Activated T-cell treated with anti-CD3 and anti-CD28 coated beads for 48 hours (primary cell): ENCODE measurements at places on chromosomes 16 and 17.

DNA sequence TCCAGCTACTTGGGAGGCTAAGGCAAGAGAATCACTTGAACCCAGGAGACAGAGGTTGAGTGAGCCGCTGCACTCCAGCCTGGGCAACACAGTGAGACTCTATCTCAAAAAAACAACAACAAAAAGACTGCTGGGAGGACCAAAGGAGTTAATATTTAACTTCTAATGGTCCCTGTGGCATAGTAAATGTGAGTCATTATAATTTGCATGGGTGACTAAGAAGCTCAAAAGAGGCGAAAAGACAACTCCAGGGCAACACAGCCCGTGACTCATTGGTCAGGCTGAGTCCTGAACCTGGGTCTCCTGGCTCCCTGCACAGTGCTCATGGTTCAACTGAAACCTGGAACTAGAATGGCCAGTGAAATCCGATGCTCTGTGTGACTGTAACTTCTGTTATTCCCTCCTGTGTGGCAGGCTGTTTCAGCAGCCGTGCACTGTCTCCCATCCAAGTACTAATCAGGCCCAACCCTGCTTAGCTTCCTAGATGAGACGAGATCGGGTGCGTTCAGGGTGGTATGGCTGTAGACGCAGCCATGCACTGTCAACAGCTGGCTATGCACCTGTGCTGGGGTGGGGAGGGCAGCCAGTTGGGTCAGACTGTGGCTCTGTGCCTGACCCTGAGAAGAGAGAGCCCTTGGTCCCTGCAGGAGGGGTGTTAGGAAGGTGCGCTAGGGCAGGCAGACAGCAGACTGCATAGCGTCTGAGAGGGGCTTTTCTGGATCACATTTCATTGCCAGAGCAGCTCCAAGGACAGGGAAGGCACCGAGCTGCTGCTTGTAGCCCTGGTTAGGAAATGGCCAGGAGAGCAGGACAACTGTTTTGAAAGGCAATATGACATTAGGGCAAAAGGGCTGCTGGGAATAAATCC lies 14.5 kb upstream of the GPRC5C start:
- no peak for DNase-seq

- no peak for DNase-seq
These were observed 17.6 kb downstream of the OMG start for GRCh38 chr17:31279401-31279800.

- no peak for DNase-seq
These were observed 259.0 kb downstream of the CPPED1 start for GRCh38 chr16:12544477-12545296.

- no peak for DNase-seq
These were observed 39.4 kb downstream of the ZNRF1 start for GRCh38 chr16:75038036-75038858.

DNA sequence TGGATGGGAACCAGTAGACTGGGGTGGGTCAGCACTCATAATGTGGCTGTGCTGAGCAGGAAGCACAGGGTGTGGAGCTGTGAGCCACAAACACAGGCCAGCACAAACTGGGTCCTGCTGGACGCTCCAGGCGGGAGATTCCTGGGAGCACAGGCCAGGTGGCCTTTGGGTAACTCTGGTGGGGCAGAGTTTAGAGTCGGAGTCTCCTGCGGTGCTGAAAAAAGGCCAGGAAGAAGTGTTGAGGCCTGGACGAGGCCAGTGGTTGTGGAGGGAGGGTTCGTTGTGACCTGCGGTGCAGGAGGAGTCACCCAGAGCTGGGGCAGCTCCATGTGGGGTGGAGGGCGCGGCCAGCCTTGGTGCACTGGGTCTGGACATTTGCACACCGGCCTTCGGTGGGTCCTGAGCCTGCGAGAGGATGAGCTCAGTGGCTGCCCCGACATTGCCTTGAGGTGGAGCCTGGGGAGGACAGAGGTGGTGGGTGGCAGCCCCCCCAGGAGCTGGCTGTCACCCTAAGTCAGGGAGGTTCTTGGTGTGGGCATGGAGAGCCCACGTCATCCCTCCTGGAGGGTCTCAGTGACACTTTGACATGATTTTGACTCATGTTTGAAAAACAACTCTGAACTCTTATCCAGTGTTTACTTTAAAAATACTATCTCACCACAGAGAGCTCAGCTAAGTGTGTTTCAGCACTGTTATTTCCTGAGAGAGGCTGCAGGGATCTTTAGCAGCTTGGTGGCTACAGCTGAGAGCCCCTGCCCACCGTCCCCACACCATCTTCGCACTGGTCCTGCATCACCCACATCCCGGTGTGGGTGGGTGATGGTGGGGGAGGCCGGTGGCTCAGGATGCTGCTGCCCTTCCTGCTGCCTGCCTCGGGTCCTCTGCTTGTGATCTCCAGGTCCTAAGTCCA lies 98.7 kb downstream of the NPIPB11 start:
- DNase-seq, result no peak

DNA sequence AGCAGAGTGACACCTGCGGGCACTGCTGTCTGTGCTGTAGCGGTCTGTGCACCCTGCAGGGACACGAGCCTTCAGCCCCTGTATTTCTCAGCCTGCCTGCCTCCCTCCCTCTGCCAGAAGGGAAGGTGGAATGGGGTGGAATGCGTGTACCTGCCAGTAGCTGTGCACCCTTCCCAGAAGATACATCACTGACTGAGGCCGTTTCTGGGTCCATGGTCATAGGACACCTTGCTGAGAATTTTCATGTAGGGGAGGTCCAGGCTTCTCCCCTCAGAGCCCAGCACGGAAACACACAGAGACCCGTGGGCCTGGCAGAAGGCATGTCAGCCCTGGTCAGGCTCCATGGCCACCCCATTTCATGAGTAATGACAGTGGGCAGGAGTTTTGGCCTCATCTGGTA lies 16.5 kb downstream of the DBNDD1 start:
- DNase-seq, result no peak

GRCh38 chr16:82628088-82628423 lies 1.3 kb downstream of the CDH13 start:
- DNase-seq, result no peak

DNA sequence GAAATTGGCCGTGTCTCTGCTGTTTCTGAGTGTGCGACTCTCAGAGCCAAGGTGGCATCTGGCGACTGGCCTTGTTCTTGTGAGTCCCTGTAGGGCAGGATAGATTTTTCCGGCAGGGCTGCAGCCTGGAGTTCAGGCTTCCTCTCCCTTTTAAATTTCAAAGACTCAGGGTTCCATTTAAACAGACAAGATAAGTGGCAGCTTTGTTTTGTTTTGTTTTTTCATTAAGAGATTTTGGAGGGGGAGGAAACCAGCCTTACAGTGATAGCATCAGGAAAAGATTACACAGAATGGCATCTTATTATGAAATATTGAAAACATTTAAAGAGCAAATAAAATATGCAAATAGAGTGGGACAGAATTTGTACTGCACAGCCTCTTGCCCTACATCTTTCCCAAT lies 151.3 kb downstream of the RPTOR start:
- DNase-seq, result no peak

GRCh38 chr16:78503602-78504001 lies 404.1 kb downstream of the WWOX start:
- DNase-seq, result no peak

GRCh38 chr16:23280483-23280967 lies 21.6 kb upstream of the SCNN1B start:
- DNase-seq, result no peak

DNA sequence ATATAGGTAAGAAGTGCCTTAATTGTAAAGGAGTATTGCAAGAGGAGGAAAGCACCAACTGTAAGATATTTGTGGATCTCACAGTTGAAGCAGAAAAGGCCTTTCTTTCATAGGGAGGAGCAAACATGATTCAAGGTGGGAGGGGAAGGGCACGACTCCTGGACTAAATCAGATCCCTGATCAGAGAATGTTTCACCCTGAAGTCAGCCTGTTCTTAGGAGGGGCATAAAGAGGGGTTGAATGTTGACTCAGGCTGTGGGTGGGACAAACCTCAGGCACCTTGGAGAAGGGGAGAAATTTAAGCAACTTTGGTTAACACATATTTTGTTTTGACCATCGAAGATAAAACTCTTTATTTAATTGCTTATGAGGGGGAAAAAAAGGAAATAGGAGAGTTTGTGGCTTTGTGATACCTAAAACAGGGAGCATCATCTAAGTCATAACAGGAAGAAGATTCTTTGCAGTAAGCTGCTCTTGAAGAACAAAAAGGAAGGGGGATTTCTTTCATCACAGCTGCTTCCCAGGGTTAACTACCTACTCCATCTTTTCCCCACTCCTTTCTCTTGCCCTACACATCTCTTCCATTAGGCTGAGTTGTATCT lies 158.6 kb upstream of the ZNF267 start:
- DNase-seq, result no peak

DNA sequence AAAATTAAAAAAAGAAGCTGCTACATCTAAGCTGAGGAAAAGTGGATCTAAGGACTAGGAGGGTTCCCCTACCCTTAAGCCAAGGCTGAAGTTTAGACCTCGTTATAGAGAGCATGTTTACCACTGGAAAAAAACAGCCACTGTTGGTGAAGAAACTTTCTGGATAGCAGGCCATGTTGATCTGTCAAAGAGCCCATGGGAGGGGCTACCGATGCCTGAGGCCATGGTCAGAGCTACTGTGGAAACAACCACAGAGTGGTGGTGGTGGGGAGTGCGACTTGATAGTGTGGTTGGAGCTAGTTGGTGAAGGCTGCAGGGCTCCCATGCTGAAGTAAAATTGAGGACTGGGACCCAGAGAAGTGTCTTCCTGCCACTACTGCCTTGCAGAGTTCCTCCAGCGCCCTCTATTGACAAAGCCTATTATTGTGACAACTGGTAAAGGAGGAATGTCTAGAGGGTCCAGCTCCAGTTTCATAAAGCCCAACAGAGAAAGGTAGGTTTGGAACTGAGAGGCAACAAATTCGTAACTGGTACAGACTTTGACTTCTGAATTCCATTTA lies 12.7 kb upstream of the FAM20A start:
- no peak for DNase-seq

- no peak for DNase-seq
These were observed 3.3 kb downstream of the C16orf46 start for GRCh38 chr16:81073560-81074330.

GRCh38 chr16:81817296-81817695 lies 38.2 kb downstream of the PLCG2 start:
- no peak for DNase-seq

GRCh38 chr17:17994271-17995069 lies 21.8 kb downstream of the DRC3 start:
- peak; percentile 18 for DNase-seq

GRCh38 chr17:80395402-80396151 lies 19.4 kb upstream of the ENDOV start:
- DNase-seq, result no peak

DNA sequence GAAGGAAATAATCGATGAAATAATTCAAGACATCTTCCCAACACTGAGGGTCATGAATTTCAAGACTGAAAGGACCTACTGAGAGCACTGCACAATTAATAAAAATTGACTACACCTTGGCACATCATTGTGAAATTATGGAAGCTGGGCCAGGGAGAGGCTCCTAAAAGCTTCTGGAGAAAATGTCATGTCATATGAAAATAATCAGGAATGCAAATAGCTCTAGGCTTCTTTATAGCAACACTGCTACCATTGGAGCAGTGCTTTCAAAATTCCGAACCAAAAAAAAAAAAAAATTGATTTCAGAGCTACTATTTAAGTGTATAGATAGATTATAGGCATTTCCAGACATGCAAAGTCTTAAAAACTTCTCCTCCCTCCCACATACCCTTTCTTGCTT lies 6.4 kb upstream of the ALOX15B start:
- no peak for DNase-seq

DNA sequence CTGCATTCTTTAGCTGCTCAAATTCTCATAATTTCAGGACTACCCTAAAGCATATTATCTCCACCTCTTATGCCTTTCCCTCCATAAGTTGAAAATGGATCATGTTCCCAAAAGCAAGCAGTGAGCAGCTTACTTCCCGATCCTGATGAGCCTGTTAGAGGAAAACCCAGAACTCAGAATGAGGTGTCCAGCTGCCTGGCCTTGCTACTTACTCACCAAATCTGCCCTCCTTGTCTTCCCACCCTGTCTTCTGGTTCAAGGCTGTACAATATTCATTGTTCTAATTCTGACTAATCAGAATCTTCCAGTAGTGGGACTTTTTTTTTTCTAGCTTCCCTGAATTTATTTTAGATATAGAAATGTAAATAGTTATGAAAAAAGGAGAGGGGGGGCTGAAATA lies 10.8 kb downstream of the LYRM1 start:
- no peak for DNase-seq

DNA sequence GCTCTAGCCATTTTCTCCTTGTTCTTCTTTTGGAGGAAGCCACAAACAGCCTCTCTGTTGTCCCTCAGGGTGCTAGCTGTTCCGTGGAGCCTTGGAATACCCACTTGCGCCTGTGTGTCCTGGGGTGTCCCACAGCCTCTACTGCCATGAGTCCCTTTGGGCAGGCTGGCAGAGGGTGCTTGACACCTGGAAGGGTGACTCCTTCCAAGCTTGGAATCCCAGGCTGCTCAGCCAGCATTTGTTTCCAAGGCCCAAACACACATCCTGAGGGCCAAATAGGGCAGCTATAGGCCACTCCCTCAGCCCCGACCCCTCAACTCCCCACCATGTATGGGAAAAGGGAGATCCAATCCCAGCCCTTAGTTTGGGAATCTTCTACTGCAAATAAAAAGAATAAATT lies 14.9 kb downstream of the ZNHIT3 start:
- no peak for DNase-seq

- no peak for DNase-seq
These were observed 8.8 kb downstream of the MAP3K3 start for GRCh38 chr17:63631062-63631461.

DNA sequence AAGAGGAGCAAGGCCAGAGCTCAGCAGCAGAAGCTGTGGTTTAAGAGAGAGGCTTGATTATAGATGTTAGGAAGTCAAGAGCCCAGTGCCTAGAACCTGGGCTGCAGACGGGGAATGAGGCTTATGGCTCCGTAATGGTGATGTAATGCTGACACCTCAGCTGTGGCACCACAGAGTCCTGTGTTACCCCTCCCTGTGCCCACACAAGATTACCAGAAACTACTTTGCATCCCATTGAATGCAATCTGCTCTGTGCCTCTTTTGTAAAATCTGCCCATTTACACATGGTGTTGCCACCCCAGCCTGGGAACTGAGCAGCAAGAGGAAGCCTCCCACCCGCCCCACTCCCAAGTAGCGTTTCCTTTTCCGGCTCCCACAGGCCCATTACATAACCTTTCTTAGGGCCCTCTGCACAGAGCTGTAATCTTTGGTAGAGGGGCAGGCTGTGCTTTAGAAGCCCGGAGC lies 57.0 kb downstream of the PITPNC1 start:
- DNase-seq, result no peak

GRCh38 chr16:69904495-69905170 lies 46.5 kb upstream of the CLEC18A start:
- no peak for DNase-seq

GRCh38 chr17:16250635-16251034 lies 33.6 kb downstream of the PIGL start:
- DNase-seq, result no peak

- no peak for DNase-seq
These were observed 40.9 kb downstream of the COX4I1 start for GRCh38 chr16:85840395-85840794.

DNA sequence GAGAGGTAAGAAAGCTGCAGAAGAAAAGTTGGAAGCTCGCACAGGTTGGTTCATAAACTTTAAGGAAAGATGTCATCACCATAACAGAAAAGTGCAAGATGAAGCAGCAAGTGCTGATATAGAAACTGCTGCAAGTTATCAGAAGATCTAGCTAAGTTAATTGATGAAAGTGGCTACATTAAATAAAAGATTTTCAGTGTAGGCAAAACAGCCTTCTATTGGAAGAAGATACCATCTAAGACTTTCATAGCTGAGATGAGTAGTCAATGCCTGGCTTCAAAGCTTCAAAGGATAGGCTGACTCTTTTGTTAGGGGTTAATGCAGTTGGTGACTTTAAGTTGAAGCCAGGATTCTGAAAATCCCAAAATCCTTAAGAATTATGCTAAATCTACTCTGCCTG lies 24.0 kb downstream of the CYLD start:
- DNase-seq, result no peak
